ENCODE measurements at places on chromosomes 2 and 18.

DNA sequence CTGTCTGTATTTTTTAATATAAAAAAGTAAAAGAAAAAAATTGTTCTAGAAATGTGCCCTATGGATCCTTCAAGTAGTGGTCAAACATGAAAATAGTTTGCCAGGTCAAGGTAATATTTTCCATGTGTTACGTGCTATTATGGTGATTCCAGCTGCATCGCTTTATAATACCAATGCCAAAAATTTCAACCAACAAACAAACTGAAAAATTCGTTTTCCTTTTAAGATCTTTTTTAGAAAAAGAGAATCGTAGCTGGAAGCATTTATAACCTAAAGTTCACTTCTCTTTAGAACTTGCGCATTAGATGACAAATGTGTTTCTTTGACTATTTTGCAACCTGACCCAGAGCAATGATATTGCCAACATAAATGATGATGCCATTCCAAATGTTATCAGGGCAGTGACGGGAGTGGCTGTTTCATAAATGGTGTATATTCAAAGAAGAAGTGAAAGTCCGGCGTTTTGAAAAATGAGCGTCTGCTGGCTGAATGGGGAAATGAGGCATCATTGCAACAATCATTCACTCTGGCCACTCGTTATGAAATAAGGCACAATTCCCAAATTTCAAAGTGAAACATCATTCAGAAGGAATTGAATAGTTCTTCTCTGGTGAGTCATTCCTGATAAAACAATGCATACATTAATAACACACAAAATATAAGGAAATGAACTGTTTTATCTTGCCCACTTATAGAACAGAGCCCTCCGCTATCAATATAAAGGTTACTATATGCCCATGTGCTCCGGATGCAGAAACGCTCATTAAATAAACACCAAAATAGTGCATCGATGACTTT, 297.4 kb downstream of the TGIF1 start:
- no peak for DNase-seq

- DNase-seq, result no peak
Observed at GRCh38 chr2:53884883-53885282, 25.1 kb upstream of the GPR75 start.

- DNase-seq, result no peak
Observed at GRCh38 chr2:46747297-46747818, 168.2 kb downstream of the MCFD2 start.

- DNase-seq, result no peak
Observed at GRCh38 chr2:238097988-238098871, 1.9 kb upstream of the ESPNL start.

DNA sequence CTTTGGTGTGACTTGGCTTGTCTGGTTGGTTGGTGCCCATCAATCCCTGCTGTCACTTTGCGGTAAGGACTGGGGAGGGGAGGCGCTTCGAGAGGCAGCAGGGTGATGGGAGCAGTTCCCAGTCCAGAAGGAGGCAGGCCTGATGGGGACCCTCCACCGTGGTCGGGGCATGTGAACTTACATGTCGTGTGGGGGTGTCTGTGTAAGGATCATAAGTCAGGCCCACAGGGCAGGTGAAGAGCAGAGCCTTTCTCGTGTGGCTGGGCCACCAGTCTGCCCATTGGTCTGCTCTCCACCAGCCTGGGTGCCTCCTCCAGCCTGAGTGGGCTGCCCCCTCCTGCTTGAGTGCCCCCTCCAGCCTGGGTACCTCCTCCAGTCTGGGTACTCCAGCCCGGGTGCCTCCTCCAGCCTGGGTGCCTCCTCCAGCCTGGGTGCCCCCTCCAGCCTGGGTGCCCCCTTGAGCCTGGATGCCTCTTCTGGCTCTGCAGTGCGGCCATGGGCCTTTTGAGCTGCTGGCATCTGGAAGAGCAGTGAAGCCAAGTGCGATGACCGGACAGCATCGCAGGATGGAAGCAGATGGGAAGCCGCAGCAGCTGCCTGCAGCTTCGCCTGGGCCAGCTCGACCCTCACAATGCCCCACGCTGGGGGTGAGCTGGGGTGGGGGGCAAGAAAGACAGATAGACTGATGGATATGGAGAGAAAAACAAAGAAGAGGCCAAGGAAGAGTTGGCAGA, 25.0 kb downstream of the ATOH8 start:
- no peak for DNase-seq

- no peak for DNase-seq
Observed at GRCh38 chr2:3661149-3661660, 3.2 kb downstream of the ALLC start.

- no peak for DNase-seq
Observed at GRCh38 chr2:176768185-176768584, 444.4 kb upstream of the HNRNPA3 start.

- DNase-seq, result no peak
Observed at GRCh38 chr18:21759836-21760235, 19.2 kb downstream of the MIB1 start.

- no peak for DNase-seq
Observed at GRCh38 chr2:46184794-46185583, 112.2 kb upstream of the EPAS1 start.

DNA sequence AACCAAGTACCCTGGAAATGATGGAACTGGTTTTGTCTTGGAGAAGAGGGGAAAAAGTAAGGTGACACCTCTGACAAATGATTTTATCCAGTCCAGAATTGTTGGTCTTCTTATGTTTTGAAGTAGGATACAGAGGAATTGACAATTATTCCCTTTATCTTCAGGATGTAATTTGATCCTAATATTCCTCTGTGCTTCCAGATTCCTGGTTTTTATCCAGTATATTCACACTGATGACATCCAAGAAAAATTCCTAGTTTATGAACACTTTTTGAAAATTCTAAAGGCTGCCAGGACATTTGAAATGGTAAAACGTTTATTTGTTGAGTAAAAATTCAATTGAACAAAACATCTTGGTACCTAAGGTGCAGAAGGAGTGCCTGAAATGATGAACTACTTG, 22.2 kb upstream of the ETAA1 start:
- DNase-seq, result no peak

- no peak for DNase-seq
Observed at GRCh38 chr2:193988784-193989183, 1668.2 kb upstream of the SLC39A10 start.

DNA sequence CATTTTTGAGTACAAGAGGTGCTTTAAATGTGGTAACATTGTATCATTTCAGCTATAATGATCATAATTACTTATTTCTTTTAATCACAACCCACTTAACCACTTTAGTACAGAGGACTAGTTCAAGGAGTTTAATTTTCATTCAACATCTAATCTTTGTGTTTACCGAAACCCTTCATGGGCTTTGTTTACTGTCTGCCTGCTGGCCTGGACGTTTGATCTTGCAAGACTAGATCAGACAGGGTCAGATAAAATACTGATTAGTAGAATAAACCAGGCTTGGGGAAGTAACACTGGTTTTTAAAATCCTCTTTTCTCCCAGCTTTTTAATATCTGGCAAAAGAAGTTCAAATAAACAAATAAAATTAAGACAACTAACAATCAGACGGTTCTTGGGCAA, 93.6 kb downstream of the SATB2 start:
- DNase-seq, result no peak

DNA sequence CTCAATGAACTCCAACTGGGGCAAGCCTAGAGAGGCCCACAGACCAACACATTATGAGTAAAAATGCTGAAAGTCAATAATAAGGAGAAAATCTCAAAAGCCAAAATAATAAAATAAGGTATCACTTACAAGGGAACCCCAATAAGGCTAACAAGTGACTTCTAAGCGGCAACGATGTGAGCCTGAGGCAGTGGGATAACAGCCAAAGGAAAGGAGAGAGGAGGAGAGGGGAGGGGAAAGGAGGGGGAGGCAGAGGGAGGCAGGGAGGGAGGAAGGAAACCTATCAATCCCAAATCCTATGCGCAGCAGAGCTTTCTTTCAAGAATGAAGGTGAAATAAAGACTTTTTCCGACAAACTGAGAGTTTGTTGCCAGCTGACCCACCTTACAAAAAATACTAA, 6.0 kb upstream of the NFATC1 start:
- DNase-seq, result no peak

- no peak for DNase-seq
Observed at GRCh38 chr2:61671561-61672315, 133.6 kb upstream of the XPO1 start.

DNA sequence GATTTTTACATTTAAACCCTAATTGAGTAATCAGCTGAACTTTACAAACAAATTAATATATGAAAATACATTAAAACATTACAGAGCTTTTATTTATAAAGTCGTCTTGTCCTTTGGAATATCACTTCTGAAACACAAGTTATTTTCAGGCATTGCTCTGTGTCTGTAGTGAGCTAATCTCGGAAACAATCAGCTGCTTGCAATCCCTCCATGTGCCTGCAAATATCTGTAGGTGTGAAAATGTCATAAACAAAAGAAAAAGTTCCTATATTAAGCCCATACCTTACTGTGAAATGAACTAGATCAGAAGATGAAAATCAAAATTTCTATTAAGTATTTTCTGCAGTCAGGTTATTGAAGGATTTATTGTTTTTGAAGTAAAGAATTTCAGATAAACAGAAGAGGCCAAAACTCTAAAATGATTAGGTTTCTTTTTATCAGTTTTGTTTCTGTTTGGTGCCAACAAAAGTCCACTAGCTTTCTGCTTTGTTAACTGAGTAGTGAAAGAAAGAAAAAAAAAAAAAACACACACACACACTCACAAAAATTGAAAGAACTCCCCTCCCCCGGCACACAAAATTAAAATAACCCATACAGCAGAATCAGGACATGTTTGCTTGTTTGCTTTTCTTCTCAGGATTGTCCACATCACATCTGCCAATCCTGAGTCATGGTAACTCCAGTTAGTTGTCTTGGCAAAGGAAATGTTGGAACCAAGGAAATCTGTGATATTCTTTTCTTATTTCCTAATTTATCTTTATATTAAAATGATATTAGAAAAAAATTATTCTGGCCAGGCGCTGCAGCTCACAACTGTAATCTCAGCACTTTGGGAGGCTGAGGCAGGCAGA, 627.0 kb upstream of the SLC39A10 start:
- DNase-seq, result no peak

DNA sequence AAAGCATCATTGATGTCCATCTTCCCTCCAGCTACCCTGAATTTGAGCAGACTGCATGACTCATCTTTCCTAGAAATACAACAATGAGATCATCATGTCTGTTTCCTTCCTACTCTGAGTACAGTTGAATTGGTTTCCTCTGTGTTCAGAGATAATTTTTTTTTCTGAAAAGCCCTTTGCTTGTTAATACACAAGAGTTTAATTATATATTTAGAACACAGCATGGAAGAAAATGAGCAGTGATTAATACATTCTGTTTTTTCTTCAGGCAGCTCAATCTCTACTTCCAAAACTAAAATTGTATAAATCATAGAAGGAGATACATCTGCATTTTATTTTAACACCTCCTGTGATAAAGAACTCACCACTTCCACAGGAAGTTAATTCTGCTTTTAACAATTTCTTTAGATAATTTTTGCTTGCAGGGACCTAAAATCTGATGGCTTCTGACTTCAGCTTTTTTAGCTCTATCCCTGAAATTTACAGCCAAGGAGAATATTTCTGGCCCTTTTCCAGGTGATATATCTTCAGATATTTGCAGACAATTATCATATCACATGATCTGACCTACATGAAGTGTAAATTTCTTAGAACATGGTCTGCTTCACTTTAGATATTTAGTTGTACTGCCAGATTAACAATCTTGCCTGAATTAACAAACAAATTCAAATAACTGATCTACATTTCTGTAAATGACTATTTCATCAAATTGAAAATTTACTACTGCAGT, 249.0 kb downstream of the TRIB2 start:
- DNase-seq, result no peak

DNA sequence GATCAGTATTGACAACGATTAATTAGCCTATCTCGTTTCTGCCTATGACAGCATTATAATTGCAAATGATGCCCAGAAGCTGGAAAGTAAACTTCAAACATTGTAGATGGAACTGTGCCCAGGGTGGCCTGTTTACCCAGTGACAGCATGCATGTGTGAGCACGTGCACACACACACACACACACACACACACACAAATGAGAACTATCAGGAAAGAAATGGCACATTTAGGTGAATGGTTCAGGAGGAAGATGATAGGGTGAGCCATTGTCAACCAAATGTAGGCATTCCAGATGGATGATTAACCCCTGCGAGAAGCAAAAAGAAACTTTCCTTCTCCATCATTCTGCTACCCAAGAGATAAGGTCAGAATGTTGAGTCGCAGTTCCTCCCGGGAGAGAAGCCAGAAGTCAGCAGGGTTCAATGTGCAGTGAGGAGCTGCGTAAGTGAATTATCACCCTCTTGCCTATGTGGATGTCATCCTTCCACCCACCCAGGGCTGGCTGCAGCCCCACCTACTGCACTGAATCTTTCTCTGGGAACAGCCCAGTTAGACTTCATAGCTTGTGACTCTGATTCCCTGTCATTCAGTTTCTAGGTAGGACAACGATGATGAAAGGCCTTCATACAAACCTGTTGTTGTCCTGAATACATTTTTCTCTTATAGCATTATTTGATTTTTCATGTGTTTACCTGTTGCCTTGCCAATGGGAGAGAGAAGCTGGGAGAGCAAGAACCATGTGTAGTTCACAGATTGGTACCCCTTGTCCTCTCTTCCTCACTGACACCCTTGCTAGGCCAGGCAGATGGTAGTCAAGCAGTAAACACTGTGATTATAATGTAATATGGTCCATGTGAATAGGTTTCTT, 3.5 kb upstream of the APOB start:
- DNase-seq, result no peak

GRCh38 chr2:46142546-46143428, 154.4 kb upstream of the EPAS1 start:
- no peak for DNase-seq

DNA sequence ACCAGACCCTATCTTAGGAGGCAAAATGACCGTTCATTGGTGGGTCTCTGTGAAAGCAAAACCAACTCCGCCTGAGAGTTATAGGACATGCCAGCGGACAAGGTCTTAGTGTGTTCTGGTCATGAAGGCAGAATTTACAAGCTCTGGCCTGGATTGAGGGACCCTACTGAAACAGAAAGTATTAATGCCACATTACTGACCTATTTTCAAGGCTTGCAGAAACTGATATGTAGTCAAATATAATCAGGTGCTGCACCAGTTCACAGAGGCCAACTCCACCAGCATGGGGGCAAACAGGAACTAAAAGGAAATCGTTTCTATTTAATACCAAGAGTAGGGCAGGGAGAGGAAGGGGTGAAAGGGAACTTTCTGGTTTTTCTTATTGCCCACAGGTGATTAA, 19.7 kb downstream of the TYMS start:
- DNase-seq, result no peak

DNA sequence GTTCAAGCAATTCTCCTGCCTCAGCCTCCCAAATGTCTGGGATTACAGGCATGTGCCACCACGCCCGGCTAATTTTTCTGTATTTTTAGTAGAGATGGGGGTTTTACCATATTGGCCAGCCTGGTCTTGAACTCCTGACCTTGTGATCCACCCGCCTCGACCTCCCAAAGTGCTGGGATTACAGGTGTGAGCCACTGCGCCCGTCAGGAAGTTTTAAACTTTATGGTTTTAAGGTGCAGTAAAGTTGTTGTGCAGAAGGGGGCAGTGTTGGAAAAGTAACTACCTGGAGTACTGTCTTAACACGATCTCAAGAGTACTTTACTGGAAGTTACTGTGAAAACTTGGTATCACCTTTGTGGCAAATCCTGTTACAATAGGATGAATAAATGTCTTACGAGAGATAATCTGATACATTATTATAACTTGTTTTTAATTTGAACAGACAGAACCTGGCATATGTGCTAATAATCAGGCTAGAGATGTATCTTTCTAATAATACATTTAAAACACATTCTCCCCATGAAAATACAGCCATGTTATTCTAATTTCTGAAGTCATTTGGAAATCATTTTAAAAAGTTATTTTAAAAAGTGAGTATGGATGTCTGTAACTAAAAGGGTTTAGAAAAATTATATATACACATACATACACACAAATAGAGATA, 10.8 kb downstream of the SPDYA start:
- DNase-seq, result peak; percentile 17
